ENCODE measurements at places on chromosomes 7 and 10.

DNA sequence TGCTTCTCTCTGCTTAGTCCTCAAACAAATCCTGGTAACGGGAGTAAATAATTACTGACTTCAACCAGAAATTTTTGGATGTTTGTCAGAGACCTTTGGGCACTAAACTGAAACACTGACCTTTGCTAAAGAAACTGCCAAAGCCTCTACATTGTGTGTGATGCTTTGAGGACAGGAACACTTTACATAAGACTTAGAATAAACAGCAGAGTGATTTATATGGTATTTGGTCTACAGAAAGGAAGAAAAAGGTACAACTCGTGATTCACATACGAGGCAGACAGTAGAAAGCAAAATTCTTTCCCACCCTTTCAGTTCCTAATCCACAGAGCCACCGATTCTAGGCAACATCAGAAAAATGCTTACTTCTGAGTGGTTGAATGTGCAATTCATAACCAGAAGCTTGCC lies 59.8 kb downstream of the SLC16A12 start:
- no peak for DNase-seq

DNA sequence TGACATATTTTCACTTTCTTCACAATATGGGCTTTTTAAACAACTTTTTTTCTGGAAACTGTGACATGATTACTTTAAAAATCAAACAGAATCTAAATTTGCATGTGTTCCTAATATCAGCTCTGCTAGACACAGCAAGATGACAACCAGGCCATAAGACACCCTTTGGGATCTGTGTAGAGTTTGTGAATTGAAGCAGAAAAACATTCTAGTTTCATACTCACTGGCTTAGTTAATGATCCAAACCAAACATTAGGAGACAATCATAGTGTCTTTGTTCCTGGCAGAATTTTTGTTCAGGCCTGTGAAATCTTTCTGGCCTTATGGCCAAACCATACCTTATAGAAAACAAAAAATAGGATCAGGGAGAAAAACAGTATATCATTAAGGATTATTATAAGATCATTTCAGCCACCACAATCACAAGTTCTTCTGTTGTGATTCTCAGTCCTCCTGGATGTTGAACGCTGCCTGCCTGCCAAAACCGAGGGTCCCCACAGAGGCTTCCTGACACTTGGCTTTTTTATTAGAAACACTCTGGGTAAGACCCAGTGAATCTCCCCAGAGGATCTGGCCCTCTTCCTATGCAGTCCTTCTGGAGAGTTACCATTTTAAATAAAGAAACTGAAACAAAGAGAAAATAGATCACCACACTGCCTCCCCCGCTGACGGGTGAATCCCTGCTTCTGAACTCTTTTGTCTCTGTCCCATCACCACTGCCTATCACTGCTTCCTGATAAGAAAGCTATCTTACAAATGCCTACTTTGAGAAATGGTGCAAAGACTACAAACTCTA lies 79.2 kb upstream of the PPP1R3C start:
- DNase-seq = no peak

- no peak for DNase-seq
Observed at GRCh38 chr10:46245381-46245900, 41.4 kb upstream of the ANTXRL start.

DNA sequence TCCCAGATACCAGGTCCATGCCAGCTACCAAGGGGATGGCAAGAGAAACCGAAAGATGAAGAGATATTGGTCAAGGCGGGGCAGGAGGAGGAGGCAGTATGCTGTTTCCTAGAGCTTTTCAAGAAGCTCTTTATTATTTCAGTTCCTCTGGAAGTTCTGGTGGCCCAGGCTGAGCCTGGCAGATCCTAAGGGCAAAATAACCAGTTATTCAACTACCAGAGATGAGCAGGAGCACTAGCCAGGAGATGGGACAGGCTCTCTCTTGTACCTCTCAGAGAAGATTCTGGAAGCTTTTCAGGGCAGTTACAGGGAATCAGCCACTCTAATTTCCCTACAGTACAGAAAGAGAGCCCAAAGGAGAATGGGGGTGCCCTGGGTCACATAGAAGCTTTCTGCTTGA lies 5.3 kb downstream of the DNAJB12 start:
- no peak for DNase-seq

DNA sequence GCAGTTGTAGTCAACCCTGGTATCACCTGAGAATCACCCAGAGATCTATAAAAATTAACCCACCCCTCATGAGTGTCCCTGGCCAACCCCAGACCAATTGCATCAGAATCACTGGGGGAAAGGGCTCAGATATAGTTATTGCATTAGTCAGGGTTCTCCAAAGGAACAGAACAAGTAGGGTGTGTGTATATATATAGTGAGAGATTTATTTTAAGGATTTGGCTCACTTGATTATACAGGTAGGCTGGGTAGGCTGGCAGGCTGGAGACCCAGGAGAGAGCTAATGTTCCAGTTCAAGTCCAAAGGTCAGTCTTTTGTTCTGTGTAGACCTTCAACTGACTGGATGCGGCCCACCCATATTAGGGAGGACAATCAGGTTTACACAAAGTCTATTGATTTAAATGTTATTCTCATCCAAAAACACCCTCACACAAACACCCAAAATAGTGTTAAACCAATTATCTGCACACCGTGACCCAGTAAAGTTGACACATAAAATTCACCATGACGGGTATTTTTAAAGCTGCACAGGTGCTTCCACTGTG lies 372.9 kb upstream of the NFE2L3 start:
- no peak for DNase-seq

DNA sequence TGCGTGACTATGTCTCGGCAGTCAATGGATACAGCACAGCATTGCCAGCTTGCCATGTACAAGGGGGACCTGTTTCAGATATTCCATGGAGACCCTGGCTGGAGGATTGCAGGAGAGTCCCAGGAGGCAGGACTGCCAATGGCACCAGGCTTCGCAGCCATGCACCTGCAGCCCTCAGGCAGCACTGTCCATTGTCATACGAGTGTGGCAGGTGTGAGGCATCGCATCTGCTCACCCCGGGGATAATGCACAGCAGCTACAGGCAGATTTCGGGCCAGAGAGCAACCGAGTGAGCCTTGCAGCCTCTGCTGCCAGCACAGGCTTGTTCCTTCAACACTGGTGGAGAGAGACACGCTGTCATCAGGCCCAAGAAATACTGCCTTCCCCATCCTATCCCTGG lies 415.1 kb downstream of the PAXIP1 start:
- DNase-seq = no peak

- no peak for DNase-seq
Observed at GRCh38 chr7:99953649-99954048, 22.2 kb downstream of the AZGP1 start.

DNA sequence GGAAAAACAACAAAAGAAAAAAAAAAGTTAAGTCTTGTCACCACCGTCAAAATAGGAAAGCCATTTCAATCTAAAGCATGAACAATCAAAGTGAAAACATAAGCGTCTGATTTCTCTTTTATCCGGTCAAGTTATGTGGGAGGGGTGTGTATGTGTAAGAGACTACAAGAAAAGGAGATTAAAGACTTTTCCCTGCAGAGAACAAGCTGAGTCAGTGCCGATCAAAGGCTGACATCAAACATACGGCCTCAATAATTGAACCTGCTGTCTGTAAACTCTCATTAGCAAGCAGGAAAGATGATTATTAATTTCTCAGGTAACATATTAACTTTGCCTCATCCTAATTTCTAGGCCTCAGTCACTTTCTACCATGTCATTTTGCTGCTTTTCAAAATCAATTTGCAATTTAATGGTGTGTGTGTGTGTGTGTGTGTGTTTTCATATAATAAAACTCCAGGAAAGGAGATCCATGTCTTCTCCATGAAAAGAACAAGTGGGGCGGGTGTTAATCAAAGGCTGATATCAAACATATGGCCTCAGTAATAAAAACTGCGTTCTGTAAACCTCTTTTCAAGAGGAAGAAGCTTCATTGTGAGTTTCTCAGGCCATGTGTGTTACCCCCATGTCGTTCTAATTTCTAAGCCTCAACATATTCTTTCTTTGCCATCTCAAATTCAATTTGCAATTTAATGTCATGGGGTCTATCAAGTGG lies 649.1 kb upstream of the SORCS1 start:
- DNase-seq = no peak

DNA sequence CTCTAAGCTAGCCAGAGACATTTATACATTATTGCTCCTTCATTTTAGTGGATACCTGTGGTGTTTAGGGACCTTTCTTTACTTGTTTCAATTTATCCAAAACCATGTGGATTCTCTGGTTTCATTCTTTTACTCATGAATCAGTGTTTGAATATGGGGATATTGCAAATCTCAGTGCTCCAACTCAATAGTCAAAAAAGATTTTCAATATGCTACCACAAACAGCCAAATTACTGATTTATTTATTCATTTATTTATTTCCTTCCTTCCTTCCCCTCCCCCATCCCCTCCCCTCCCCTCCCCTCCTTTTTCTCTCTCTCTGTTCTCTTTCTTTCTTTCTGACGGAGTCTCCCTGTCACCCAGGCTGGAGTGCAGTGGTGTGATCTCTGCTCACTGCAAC lies 253.1 kb upstream of the IMMP2L start:
- no peak for DNase-seq

DNA sequence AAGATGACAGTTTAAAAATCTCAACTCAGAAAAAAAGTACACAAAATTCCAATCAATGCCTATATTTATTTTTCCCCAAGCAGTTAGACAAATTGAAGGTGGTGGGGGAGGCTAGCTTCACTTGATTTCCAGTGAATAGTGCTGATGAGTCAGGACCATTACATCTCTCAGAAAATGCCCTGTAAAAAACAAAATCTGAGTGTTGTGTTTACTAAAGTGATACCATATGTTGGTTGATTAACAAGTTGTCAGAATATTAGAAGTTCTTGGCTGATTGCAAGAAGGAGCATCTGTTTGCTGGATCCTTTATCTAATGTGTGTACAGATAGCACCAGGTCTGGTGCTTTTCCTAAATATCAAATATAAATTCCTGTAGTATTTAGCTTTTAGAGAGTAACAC lies 31.3 kb upstream of the KIAA1217 start:
- no peak for DNase-seq

GRCh38 chr10:130929422-130930325 lies 381.8 kb downstream of the TCERG1L start:
- DNase-seq = no peak

DNA sequence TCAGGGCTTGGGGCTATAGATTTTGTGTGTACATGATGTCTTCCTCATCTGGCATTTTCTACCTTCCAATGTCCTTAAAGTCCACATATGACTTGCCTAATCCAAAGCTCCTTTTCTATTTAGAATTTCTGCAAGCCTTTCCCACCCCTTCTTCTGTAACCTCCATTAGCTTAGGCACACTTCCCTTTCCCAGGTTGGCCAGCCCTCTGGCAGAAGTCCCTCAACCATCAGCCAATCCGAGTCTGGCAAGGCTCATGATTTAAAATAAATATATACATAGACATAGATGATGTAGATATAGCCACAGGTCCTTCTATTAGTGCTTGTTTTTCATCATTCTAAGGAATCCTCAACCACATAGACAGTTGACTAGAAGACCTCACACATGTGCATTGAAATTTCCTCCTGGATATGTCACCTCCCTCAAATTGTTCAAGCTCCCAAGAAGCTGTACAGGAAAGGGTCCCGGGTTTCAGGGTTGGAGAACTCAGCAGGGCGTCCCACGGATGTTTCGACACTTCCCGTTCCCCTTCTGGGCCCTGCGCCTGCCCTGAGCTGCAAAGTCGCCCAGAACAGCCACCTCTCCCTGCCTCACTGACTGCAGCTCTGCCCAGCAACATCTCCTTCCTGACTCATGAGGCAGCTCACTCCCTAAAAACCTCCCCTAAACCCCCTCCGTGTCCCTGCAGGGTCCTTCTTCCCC lies 20.4 kb upstream of the PIK3AP1 start:
- DNase-seq = no peak

DNA sequence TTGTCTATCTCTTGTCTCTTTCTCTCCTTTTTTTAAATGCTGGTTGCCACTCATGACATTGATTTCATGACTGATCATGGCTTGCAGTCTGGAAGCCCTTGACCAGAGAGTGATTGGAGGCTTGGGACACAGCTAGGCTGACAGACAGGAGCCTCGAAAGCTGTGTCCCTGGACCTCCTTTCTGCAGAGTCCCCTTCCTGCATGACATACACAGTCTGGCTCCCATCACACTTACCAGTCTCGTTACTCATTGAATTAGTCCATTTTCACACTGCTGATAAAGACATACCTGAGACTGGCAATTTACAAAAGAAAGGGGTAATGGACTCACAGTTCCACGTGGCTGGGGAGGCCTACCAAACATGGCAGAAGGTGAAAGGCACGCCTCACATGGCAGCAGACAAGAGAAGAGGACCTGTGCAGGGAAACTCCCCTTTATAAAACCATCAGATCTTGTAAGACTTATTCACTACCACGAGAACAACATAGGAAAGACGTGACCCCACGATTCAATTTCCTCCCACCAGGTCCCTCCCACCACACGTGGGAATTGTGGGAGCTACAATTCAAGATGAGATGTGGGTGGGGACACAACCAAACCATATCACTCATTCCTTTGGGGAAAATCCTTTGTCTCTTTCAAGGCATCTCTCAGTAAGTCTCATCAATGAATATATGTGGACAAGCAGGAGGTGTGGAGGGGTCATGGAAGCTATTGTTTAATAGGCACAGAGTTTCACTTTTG lies 102.3 kb downstream of the TBXAS1 start:
- no peak for DNase-seq

DNA sequence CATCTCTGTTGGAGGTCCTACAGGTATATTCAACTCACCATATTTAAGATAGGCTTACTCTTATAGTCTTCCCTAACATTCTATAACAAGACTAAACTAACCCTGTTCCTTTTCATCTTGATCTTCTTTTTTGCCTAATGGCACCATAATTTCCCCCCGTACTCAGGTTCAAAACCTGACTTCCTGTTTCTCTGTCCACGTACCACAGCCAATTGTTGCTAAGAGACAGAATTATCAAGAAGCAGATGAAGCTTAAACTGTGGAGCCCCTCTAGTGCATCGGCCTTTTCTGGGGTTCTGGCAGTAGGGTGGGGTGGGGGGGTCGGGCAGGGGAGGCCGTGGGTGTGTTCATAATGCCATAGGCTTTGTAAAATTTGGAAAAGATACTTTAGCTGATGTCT lies 109.2 kb downstream of the EVX1 start:
- no peak for DNase-seq

DNA sequence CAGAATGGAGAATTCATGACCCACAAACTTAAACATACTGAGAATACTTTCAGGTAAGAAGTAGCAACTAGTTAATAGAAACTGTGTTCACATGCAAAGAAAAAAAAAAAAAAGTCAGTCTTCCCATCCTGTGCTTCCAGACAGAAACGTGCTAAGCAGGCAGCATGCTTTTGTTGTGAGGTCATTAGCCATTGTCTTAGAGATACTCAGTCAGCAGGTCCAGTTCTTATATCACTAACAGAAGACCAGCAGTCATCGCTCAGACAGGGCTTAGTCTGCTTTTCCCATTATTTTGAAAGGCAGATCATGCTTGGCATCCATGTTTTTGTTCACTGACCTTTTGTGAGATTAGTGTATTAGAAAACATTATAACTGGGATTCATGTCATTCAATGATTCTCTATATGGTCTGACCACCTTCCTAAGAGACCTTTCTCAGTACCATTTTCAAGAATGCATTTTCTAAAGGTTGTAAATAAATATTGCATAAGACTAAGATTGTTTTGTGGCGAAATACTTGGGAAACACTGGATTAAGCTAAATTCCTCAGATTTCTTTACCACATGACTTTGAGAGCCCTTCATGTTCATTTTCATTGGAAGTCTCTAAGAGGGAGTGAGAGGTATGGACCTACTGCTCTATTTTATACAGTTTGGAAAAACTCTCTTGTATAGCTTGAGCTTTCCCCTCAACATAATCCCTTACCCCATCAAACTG lies 45.0 kb upstream of the AGBL3 start:
- no peak for DNase-seq

Measured in activated CD8-positive, alpha-beta memory T cell treated with anti-CD3 and anti-CD28 coated beads, Interleukin-2, amount 50 U/mL, for 48 hours (primary cell).